ENCODE measurements at places on chromosomes 3 and 15.

DNA sequence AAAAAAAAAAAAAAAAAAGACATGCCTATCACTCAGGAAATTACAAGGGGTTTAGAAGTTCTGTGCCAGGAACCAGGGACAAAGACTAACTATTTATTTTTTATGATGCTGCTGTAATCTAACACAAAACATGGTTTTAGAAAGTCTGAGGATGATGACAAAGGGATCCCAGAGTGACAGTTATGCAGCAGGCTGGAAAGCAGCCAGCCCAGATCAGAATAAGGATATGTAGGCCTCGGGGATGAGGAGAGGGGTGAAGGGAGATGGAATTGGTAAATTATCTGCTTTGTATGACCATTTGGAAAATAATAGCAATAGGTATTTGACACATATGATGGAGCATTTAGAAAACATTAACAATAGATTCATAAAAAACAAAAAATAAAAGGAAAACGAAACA lies 34.1 kb upstream of the NMD3 start:
- peak; percentile 23 for DNase-seq

- DNase-seq, result no peak
Observed at GRCh38 chr3:155149494-155149893, 69.4 kb downstream of the MME start.

- peak; percentile 59 for DNase-seq
Observed at GRCh38 chr15:37098468-37099318, 1.7 kb downstream of the MEIS2 start.

GRCh38 chr3:178067721-178068120 lies 468.5 kb upstream of the KCNMB2 start:
- DNase-seq, result no peak

DNA sequence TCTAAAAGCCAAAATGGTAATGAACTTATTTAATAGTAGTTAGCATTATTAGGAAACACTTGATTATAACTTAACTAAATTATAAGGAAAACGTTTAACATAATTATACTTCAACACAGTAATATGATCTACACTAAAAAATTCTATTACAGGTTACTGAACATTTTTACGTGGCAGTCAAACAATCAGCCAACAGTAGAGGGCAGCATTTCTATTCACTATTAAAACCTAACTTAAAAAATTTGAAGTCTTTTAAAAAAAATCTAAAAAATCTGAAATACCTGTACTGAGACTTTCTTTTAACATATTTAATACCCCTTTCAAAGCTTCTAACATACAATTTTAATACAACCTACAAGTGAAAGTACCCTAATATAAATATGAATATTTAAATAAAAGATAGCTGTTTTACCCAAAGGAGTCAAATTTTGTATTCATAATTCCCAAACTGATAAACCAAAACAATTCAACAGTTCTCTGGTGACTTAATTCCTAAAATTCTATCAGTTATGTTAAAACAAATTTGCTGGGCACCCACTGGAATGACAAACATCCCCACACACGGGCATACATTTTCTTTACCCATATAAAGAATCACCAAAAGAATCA lies 41.5 kb downstream of the DLG1 start:
- peak; percentile 75 for DNase-seq

DNA sequence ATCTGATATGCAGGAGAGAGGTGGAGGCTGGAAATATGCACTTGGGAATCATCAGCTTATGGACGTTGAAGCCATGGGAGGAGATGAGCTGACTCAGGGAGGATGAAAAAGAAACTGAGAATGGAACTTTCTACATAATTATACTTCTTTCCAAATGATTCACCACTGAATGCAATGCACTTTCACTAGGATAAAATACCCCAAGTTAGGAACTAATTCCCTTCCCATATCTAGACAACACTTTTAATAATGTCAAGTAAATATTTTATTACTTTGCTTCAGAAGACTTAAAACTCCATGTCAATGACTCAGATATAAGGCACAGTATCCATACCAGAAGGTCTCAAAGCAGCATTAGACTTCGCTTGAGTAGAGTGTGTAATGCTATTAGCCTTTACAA lies 24.2 kb downstream of the NPTN start:
- DNase-seq, result no peak

DNA sequence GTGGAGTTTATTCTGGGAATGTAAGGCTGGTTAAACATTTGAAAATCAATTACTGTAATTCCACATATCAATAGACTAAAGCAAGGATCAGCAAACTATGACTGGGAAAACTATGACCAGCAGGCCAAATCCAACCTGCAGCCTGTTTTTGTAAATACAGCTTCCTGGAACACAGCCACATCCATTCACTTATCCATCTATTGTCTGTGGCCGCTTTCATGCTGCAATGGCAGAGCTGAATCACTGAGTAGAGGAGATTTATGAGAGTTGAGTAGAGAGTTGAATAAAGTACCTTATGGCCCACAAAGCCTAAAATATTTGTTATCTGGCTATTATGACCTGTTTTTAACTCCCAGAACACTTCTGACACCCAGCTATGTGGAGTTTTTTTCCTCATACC lies 12.2 kb downstream of the MYLK start:
- DNase-seq, result no peak

- no peak for DNase-seq
Observed at GRCh38 chr3:29070959-29071634, 209.8 kb upstream of the RBMS3 start.

- DNase-seq, result peak; percentile 6
Observed at GRCh38 chr15:87940768-87941167, 315.8 kb downstream of the NTRK3 start.

DNA sequence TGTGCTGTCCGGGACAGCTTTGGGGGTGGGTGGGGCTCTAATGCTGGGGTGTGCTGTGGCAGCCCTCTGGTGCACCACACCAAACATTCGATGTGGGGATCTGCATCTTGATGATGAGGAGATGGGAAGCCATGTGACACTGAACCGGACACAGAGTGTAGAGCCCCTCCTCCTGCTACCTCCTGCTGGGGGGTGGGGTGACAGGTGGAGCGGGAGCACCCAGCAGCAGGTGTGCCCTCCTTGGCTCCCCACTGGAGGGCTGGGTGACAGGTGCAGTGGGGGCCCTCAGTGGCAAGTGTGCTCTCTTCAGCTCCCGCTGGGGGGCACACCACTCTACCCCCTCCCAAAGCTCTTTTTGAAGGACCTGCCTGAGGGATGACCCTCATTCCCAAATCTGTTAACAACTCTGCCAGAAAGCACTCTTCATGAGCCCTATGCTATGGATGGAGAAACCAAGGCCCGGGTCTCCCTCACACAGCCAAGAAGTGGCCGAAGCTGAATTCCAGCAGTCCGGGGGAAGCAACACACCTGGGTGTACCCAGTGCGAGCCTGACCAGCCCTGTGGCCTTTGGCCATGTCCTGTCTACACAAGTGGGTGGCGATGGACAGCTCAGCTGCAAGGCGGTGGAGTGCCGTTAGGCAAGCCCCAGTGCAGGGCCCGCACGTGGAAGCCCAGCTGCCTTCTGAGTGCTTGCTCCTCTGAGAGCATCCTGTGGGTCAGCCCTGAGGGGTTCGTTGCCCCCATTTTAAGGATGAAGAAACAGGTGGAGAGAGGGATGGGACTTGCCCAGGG lies 609 bp upstream of the UROC1 start:
- no peak for DNase-seq

GRCh38 chr3:140077406-140077805 lies 142.4 kb downstream of the CLSTN2 start:
- no peak for DNase-seq

DNA sequence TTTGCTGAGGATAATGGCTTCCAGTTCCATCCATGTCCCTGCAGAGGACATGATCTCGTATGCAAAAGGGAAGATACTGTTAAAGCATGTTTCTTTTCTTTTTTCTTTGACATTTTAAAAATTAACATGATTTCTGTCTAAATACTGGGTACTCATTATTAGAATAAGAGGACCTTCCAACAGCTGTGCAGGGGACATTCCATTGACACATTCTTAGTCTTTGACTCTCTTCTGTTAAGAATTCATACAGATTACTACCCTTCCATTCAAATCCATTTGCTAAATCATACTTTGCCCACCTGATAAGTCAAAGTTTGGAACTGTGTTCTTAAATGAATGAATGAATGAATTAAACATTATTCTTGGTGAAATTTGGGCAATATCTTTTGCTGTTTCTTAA lies 5.1 kb upstream of the CP start:
- DNase-seq, result no peak

DNA sequence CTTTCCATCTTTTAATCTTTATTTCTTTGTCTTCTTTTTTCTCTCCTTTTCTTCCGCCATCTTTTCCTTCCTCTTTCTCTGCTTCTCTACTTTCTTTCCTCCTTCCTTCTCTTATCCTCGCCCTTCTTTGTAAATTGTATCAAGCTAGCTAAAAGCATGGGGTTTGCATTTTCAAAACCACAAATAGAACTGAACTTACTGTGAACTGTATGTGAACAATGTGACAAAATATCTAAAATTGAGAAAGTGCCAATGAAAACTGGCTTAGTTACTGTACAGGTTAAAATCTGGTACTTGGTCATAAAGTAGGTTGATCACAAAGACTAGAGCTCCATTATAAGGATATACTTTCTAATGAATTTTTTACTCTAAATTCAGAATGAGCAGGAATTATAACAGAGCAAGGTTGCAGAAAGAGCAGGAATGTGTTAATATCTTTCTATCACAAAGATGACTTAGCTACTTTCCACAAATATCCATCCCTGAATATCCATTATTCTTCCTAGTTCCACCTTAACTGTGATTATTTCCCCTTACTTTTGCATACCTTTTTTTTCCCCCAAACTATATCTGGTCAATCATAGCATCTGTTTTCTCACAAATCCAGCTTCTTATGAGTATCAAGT lies 122.4 kb downstream of the LSAMP start:
- no peak for DNase-seq

DNA sequence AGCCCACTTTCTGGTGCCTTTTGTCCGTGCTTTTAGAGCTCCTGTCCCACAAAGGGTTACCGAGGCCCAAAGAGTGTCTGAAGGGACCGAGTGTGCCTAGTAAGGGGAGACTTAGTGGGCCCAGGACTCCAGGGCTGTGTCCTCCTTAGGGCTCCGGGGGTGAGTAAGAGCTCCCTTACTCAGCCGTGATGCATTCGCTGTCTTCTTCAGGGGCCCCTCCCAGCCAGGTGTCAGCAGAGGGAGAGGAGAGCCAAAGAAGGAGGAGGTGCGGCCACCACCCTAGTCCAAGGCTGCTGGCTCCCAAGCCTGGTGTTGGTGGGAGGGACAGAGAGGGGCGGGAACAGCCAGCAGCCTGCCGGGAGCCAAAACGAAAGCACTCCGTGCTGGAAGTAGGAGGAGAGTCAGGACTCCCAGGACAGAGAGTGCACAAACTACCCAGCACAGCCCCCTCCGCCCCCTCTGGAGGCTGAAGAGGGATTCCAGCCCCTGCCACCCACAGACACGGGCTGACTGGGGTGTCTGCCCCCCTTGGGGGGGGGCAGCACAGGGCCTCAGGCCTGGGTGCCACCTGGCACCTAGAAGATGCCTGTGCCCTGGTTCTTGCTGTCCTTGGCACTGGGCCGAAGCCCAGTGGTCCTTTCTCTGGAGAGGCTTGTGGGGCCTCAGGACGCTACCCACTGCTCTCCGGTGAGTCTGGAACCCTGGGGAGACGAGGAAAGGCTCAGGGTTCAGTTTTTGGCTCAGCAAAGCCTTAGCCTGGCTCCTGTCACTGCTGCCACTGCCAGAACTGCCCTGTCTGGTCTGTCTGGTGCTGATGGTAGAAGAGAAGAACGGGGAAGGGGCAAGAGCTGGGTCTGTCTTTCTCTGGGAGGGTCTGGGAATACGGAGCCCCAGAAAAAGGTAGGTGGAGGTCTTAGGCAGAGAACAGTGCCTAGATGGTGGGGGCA lies at the start of gene IL17RC:
Gene IL17RC, plus strand, starts transcription at position 365 of the 947 bp plus-strand sequence. Its CDS starts 218 bp downstream, at position 583.
- peak; percentile 88 for DNase-seq

DNA sequence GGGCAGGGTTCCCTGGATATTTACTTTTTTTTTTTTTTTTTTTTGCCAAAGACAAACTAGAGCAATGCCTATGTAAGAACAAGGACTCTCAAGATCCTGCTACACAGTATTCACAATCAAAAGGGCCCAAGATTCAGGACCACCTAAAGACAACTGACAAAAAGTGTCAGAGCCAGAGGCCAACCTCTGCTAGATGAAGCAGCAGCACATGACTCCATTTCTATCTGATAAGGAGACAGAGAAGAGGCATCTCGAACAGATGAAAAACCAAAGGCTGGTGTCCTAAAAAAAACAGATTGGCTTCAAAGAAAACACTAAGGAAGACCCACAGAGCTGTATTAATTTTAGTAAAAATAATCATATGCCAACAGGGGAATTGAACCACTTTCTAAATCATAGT lies 20.0 kb downstream of the CMTM6 start:
- no peak for DNase-seq

- peak; percentile 19 for DNase-seq
Observed at GRCh38 chr3:61848885-61849284, 287.5 kb downstream of the PTPRG start.

GRCh38 chr15:100254691-100255090 lies 87.1 kb downstream of the ADAMTS17 start:
- DNase-seq, result no peak

DNA sequence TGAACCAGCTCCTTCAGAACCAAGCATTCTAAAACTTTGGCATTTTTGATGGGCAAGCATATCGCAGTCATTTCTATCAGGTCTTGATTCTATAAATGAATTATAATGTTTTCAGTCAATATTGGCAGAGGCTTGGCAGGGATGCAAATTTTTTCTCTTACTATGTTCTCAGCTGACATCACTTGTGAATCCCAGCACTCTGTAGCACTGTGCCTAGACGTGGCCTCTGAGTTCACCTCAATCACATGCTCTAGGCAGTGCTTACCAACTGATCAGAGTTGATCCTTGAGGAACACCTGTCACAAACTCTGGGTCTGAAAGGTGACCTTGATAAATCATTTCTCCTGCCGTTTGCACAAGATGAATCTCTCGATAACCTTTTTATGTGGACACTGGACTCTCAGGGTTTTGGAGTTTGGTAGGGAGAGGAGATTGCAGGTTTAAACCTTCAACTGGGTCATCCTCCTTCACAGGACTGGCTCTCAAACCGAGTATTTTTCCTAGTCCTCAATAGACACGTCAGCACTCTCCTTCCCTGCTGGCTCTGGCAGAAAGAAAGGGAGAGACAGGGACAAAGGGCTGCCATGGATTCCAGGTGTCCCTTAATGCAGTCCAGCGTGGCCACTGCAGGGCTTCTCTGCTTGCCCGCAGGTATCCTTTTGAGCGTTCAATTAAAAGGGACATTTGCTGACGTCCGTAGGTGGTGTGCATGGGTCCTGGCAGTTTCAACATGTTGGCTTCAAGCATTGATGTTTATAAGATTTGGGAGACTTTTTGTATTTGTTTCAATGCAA lies 222.3 kb upstream of the CMC1 start:
- no peak for DNase-seq

- no peak for DNase-seq
Observed at GRCh38 chr3:42504334-42505127, 2.1 kb downstream of the VIPR1 start.

- no peak for DNase-seq
Observed at GRCh38 chr3:151856118-151856517, 17.3 kb upstream of the SUCNR1 start.

DNA sequence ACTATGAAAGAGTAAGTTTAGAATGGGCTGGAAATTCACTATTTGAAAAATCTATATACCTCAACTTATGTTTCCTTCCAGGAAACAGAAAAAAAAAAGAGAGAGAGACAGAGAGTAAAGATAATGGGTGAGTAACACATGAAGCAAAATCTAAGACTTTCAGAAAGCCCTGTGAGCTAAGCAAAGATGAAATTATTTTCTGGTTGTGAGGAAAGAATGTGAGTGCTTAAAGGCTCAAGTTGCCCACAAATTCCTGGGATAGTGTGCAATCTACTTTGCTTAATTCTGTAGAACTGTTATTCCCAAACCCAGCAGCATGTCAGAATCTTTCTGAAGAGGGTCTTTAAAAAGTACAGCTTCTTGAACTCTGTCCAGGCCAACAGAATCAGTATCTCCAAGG lies 337.7 kb upstream of the AGTR1 start:
- DNase-seq, result no peak

- DNase-seq, result peak; percentile 78
Observed at GRCh38 chr3:57281715-57282114, 10.8 kb downstream of the ASB14 start.

All from hematopoietic multipotent progenitor cell treated with erythropoietin and hydrocortisone succinate and interleukin-3 and kit ligand, for 4 days (in vitro differentiated cells).